ENCODE measurements at places on chromosomes 3 and 15. TPM values are rescaled to one million over a fixed set of nuclear protein-coding genes. Genes with fewer than 3 reads are reported as not detected.

DNA sequence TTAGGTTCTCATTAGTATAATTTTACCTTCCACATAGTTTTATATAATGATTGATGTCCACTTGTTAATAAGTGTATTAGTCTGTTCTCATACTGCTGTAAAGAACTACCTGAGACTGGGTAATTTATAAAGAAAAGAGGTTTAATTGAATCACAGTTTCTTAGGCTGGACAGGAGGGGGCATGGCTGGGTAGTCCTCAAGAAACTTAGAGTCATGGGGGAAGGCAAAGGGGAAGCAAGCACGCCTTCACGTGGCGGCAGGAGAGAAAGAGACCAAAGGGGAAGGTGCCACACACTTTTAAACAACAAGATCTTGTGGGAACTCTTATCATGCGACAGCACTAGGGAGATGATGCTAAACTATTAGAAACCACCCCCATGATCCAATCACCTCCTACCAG is 19.2 kb downstream of the DZIP3 start:
- no peak for DNase-seq

The P3H2 gene
- total RNA-seq, result 1.3 TPM

DNA sequence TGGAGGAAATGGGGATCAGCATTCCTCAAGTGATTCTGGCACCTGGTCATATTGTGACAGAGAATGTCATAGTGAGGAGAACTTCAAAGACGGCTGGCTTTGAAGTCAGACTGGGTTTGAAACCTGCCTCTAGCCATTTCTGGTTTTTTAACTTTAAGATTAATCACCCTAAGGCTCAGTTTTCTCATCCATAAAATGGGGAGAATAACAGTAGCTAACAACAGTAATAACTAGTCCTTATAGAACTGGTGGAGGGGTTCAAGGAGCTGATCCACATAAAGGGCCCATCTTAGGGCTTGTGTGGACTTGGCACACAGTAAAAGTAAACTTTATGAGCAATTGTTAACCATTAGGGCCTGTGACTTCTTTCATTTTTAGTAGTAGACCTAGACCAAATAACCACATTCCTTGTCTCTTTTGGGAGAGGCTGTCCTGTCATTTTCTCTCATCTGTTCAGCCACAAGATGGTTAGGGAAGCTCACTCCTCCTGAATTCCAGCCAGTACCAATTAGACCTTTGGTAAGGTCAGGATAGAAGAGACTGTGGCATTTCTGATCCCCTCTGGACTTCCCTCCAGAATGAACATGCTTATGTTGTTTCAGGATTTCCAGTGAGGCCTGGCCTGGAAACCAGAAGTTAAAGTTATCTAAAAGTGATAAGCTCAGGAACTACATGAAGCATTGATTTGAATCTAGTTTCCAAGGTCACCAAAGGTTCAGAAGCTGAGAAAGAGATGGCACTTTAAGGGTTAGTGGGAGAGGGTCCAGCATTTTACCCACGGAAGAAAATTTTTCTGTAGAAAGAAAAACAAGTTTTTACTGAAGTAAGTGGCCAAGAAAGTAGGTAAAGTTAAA is 159.3 kb upstream of the DPH6 start:
- DNase-seq, result no peak

- no peak for DNase-seq
Observed at GRCh38 chr3:99810403-99810802, 7.3 kb upstream of the CMSS1 start.

GRCh38 chr15:68447209-68447608 is 15.2 kb upstream of the ITGA11 start:
- no peak for DNase-seq

The COL6A5 gene
- total RNA-seq, result not detected

- no peak for DNase-seq
Observed at GRCh38 chr3:37979541-37980461, 10.8 kb upstream of the VILL start.
